ENCODE measurements at places on chromosomes 1 and 21.

GRCh38 chr1:2031546-2032540, 12.7 kb downstream of the GABRD start:
- DNase-seq, result no peak

- DNase-seq, result no peak
Observed at GRCh38 chr1:171140956-171141687, 44.0 kb upstream of the FMO2 start.

GRCh38 chr1:241331328-241332036, 25.5 kb downstream of the RGS7 start:
- DNase-seq, result no peak

DNA sequence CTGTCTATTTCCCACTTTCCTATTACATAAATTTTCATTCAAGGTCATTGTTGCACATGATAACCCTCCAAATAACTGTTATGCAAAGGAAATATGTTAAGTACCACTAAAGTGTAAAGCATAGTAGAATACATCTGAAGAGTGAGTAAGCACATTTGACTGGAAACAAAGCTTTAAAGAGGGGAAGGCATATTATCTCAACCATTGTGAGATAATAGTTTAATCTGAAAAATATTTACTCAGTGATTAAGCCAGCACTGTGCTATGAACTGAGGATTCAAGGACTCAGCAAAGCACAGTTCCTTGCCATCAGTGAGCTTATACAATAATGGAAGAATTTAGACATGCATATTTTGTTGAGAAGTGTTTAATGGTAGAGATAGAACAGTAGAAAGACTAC, 127.4 kb downstream of the HMCN1 start:
- DNase-seq, result no peak

DNA sequence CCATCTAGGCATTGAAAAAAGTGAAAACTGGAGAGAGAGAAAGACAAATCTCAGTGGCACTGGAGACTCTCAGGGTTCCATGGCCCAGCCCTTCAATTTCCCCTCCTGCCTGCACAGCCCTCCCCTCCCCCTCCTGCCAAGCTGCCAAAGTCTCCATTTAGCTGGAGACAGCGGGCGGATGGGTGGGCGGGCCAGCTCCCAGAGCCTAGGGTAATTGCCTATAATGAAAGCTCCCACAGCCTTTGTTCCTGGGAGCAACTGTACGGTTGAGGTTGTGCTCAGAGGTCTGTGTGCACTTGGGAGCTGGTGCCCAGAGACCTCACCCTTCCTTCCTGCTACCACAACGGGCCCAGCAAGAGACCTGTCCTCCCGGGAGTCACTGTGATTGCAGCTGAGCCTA, 89.6 kb downstream of the NAV1 start:
- no peak for DNase-seq

DNA sequence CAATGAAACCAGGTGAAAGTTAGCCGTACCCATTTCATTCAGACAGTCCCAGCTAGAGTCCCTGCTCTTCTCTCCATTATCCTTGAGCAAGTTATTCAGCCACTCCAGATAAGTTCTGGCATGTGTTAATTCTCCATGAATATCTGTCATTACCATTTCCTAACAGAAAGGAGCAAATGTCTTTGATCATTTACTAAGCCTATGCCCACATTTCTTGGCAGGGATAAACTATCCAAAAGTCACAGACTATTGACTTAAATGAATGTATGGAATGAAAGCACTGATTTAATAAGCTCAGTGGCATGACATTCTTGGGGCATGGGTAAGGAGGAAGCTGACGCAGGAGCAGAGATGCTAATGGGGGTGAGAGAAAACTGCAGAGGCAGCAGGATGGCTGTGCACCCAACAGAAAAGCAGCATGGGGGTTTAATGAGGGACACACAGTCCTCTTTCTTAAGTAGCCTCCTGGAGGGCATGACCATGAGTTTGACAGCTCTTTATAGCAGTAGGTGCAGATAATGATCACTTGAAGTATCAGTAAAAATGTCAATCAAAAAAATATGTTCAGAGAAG, 17.6 kb upstream of the DHCR24 start:
- DNase-seq, result no peak

GRCh38 chr1:179930867-179931266, 23.7 kb upstream of the CEP350 start:
- DNase-seq, result no peak

GRCh38 chr1:48693180-48693579, 83.5 kb downstream of the BEND5 start:
- DNase-seq, result no peak

DNA sequence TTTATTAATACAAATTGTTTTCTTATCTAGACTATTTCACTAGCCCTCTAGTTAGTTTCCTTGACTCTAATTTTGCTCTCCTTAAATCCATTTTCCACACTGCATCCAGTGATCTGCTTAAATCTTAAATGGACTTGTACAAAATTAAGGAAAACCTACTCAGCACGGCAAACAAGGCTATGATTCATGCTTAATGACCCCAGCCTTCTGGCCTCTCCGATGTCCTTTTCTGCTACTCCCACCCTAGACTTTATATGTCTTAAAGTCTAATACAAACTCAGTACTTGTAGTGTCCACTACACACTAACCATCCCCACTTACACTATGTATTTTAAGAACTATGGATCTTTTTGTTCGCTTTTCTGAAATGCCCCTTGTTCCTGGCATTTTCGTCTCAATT, 2.2 kb downstream of the TMED5 start:
- no peak for DNase-seq

GRCh38 chr1:114107474-114108435, 45.9 kb downstream of the SYT6 start:
- DNase-seq, result peak; percentile 18

DNA sequence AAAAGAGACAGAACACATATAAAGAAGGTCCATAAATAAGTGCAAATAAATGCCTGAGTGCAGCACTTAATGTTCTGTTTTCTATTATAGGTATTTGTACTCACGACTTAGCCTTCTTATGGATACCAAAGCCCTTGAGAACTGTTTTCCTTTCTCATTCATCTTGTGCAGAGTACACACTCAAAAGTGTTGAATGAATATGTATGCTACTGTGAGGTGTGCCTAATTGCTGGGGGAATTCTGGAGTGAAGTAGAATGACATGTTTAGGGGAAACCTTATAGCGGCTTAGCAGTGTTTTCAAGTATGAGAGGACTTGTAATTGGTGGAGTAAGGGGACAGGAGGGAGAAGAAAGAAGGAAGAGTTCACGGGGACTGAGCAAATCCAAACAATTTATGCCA, 157.6 kb downstream of the CACNA1E start:
- no peak for DNase-seq

DNA sequence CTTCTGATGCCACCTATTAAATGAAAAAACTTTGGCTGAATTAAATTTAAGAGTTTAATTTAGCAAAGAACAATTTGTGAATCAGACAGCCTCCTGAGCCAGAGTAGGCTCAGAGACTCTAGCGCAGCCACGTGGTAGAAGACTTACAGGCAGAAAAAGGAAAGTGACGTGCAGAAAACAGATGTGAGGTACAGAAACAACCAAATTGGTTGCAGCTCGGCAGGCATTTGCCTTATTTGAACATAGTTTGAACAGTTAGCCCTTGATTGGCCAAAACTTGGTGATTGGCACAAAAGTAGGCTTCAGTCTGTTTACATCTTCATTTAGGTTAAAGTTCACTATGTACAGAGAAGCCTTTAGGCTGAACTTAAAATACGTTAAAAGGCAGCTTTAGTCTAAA, 22.9 kb downstream of the TCP10L start:
- peak; percentile 67 for DNase-seq

GRCh38 chr1:23597635-23598388, 38.5 kb upstream of the ID3 start:
- no peak for DNase-seq

- peak; percentile 68 for DNase-seq
Observed at GRCh38 chr21:38219049-38219628, 37.7 kb upstream of the KCNJ15 start.

DNA sequence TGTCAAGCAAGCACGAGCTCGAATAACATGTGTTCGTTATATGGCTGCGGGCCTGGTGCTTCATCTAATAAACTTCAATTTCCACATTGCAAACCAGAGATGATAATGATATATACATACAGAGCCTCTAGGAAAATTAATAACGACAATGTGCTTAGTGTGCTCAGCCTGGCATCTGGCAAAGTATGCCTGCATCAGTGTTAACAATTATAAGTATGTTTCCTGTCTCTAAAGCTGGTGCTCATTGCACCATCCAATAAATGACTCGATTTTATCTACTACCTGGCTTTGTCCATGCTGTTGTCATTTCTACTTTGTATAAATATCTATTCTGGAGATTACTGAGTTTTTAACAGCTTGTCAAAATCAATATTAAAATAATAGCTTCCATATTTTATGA, 1402.6 kb downstream of the MRPL39 start:
- DNase-seq, result no peak

DNA sequence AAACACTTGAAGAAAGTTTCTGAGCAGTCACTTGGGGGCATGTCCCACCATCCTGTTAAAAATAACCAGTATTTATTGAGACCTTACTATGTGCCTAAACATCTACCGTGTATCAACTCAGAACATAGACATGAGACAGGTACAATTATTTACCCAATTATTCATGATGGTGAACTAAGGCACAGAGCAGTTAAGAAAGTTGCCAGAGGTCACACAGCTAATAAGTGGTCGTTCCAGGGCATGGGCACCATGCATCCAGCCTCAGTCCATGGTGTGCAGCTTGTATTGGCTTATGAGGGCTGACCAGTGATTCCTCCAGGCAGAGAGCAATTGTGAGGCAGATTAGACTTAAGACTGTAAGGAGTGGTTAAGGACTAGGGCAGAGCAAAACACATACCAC, 5.4 kb downstream of the PLA2G5 start:
- no peak for DNase-seq

- DNase-seq, result no peak
Observed at GRCh38 chr1:150579945-150580642, 684 bp upstream of the MCL1 start.

DNA sequence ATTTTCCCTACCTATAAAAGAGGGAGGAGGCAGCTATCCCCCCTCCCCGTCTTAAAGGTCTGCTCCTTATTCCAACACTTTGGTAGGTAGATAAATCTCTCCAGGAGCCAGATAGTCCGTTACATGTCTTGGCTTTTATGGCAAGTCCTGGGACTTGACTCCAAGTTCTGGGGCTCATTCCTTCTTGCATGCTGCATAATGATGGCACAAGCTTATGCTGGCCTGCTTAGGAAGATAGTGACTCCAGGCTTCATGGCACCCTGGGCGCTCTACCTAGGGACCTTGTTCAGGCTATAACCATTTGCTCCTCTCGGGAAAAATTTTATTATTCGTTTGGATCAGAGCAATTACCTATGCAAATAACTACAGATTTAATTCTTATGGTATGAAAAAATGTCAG, 3.7 kb downstream of the SLAMF1 start:
- no peak for DNase-seq

DNA sequence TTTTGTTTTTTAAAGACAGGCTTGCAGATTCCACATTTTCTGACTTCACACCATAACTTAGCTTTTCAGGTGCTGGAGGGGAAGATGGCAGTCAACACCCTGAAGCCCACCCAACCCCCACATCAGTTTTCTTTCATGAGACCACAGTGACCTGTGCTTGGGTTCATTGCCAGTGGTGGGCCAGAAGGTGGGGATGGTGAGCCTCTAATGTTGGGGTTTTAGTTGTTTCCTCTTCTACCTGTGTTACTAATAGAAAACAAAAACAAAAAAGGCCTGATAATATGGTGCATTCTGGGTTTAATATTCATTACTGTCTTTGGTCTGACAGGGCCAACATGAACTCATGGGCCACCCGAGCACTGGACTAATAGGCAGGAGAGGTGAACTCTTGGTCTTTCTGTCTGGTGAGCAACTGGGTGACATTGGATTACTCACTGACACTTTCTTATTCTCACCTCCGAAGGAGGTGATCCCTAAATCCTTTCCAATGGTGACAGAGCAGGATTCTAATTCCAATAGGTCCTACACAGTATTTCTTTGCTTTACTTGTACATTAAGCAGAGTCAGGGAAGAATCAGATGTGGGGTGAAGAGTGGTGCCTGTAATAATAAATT, 132.8 kb downstream of the CLIC6 start:
- no peak for DNase-seq

GRCh38 chr1:58158016-58158415, 388.5 kb downstream of the OMA1 start:
- no peak for DNase-seq

DNA sequence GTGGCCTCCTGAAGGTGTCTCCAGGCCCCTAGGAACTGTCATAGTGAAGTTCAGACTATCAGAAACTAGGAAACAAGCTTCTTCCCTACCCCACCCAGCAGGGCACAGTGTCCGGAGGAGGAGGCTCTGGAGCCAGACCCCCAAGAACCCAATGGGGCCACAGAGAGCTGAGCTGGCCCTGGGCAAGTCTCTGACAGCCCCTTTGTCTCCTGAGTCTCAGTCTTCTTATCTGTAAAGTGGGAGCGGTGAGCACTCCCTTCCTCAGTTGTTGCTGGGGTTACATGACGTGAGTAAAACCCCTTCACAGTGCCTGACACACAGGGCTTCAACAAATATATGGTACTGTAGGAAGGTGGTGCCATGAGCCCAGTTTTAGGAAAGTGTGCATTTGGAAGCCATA, 675.8 kb downstream of the MATN1 start:
- DNase-seq, result no peak

GRCh38 chr1:111217183-111217910, 10.2 kb upstream of the CHI3L2 start:
- DNase-seq, result no peak

Data from hematopoietic multipotent progenitor cell treated with erythropoietin and hydrocortisone succinate and interleukin-3 and kit ligand, for 15 days (in vitro differentiated cells).